ENCODE measurements at places on chromosomes 3 and 15. TPM values are rescaled to one million over a fixed set of nuclear protein-coding genes. Genes with fewer than 3 reads are reported as not detected.

Gene RBP2
- not detected for polyA plus RNA-seq

Gene EIF4E3
- 0.79 TPM for polyA plus RNA-seq

Gene TM4SF1
- 12.4 TPM for polyA plus RNA-seq

- H3K36me3 ChIP-seq: no peaks in the 10 kb centered on the region
- H3K4me3 ChIP-seq: no peak overlapping the region
These were observed 356.3 kb upstream of the PROK2 start for GRCh38 chr3:72141264-72141663.

GRCh38 chr15:35064576-35065190 is 20.4 kb downstream of the NANOGP8 start:
- DNase-seq: no peak
- H3K36me3 ChIP-seq: no peaks in the 10 kb centered on the region
- H3K4me3 ChIP-seq: no peak overlapping the region
- H3K4me1 ChIP-seq: peaks cover 21% of the 10 kb centered on the region
- H3K27ac ChIP-seq: no peak overlapping the region

DNA sequence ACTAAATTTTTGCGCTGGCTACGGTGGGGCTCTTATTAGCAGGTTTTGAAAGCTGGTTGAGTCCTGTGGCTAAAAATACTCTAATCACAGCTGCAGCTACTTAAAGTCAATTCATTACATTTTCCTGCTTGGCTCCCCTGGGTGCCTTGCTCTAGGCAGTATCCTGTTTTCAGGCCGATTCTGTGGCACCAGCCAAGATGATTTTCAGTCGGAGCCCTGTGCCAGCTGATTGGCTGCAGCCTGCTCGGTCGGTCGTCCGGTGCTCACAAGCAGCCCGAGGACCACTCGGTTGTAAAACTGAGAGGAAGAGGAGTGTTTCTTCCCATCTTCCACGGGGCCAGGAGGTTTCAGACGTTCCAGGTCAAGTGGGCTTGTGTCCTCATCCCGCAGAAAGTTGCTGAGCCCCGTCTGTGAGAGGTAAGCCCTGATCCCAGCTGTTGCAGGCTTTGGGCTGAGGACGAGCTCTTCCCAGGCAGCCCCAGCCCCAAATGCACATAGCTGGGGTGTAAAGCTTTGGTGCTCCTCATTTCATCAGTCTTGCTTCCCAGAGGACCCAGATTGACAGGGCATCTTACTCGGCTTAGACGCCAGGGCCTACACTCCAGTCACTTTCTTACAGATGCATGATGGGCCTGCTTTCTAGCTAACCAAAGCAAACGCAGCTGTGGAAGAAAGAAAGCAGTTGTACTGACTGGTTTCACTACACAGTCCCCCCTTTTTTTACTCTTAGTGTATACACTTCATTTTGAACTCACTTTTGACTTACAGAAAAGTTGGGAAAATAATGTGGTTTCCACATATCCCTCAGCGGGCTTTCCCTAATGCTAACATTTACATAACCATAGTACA is 15.9 kb downstream of the LYSMD4 start:
- DNase-seq: no peak
- peaks cover 19% of the 10 kb centered on the region for H3K36me3 ChIP-seq
- H3K27ac ChIP-seq: no peak overlapping the region
- no peaks in the 10 kb centered on the region for H3K27me3 ChIP-seq
- no peak overlapping the region for H3K4me3 ChIP-seq

DNA sequence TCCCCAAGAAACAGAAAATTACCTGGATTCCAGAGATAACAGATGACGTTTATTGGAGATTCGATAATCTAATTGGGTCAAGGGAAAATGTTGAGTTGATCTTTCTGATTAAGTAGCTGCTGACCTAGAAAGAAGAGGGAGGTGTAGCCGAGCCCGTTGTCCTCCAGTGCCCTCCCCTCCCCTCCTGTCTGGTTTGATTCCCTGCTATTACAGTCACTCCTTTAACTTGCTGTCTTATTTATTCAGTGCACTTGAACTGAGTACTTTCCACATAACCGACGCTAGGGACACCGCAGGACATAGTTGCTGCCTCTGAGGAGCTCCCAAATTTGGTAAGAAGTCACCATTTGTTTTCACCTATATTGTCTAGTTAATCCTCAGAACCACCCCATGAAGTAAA is 103.7 kb downstream of the AQP9 start:
- no peak for DNase-seq
- no peak overlapping the region for H3K4me3 ChIP-seq
- no peaks in the 10 kb centered on the region for H3K27me3 ChIP-seq
- H3K4me1 ChIP-seq: no peaks in the 10 kb centered on the region

DNA sequence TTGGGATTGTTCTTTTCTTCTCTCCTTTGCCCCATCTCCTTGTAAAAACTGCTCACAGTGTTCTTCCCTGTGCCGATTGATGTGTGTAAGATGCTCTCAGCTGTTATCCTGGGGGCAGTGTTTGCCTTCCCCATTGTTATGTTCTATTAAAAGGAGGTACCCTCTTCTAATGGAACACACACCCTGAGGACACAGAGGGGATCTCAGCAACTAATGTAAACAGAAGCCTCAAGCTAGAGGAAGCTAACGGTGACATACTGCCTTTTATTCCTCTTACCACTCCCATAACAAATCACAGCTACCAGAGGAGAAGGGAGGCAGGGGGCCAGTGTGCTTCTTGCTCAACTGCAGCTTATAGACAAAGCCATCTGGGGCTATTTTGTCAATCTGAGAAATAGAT is 2.2 kb downstream of the TAGLN3 start:
- no peaks in the 10 kb centered on the region for H3K27me3 ChIP-seq
- no peaks in the 10 kb centered on the region for H3K36me3 ChIP-seq
- no peak for DNase-seq
- H3K27ac ChIP-seq: no peak overlapping the region
- no peak overlapping the region for H3K4me3 ChIP-seq
- H3K4me1 ChIP-seq: peaks cover 30% of the 10 kb centered on the region
